ENCODE measurements at places on chromosomes 11 and 22.

DNA sequence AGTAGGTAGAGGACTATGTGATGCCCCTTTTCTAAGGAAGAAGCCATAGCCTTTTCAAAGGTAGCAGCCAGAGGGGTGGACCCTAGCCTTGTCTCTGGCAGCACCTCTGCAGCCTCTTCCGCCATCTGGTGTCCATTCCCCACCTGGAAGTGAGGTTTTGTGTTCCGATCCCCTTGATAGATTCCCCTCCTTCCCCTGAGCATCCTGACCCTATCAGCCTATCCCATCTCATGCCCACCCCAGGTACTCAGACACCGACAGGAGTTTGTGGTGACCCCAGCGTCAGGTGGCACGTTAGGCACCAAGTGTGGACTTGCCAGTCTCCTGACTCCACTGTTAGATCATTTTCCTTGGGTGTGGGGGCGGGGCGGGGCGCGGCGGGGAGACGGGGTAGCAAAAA is 398 bp upstream of the FAM89B start:
- DNase-seq = peak; percentile 44

- DNase-seq = no peak
Observed at GRCh38 chr11:120185706-120186455, 25.0 kb upstream of the OAF start.

DNA sequence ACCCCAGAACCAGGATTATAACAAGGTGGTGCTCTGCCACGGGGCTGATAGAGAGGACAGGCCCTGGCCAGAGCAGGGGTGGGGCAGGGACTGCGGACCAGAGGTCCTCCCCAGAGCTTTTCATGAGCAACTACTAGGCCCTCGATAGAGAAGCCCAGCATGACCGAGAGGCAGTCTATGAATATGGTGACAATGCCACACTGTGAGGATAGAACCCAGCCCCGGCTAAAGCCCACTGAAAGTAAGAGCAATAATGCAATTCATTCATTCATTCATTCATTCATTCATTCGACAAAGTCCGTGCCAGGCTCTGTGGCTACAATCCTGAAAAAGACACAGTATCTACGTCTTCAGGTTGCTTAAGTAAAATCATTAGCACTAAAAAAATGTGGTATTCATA is 35.6 kb upstream of the CD5 start:
- DNase-seq = no peak

DNA sequence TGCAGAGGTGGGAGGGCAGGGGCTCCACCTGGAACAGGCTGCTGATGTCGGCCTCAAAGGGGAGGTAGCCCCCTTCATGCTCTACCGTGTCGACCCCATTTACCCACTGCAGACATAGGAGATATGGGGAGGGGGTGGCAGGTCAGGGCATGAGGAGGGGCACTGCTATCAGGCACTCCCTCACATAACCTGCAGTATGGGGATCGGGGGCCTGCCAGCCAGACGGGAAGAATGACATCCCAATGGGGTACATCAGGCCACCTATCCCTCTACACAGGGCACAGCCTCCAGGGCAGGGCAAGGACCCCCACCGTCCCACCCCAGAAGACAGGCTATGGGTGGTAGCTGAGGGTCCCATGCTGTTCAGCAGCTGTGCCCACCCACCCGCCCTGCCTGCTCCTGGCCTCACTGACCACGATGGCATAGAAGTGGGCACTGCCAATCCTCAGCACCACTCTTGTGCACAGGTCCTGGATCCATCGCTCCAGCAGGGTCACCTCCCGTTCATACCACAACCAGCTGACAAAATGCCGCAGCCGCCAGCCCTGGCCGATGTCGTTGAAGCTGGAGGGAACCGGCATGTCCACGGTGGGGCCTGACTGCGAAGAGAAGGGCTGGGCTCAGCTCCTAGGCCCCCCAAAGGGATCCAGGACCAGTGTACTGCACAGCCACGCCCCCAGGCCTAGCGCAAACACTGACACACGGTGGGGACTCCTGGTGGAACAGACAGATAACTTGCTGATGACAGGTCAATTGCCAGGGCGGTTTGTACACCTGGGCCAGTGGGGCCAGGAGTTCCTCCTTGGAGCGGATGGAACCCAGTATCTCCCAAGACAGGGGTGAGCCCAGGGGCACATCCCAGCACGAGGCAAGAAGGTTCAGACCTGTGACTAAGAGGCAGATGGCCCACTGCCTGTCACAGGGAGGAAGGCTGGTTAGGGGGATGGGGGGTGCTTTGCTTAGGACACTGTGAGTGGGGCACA is 24.1 kb downstream of the RGL4 start:
- no peak for DNase-seq

GRCh38 chr11:45805305-45806071 is 539 bp downstream of the SLC35C1 start:
- DNase-seq = peak; percentile 54

DNA sequence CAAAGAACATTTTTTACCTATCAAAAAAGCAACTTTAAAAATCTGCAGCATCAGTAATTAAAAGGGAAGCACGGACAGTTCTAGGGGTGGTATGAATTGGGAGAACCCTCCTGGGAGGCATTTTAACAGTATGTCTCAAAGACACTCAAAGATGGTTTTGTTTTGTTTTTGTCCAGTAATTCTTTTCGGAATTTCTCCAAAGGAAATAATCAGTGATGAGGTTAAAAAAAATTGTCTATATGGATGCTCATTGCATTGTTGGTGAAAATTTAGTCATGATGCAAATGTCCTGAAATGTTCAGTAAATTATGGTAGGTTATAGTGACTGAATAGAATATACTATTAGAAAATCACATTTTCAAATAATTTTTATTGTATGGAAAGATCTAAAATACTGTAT is 115.1 kb downstream of the ATXN10 start:
- no peak for DNase-seq

DNA sequence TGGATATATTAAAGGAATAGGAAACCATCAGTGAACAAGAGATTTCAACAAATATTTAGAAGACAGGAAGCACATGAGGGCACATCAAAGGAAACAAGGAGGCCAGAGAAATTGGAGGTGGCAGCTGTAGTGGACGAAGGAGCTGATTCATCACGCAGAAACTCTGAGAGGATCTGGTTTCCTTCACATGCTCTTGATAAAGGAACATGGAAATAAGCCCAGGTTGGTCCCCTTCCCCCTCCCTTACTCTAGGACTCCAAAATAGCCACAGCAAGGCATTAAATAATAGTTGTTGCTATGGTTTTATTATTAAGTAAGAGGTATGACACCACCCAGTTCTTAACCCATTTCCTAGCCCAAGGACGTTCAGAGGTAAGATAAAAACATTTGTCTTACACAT is 11.3 kb downstream of the IZUMO1R start:
- no peak for DNase-seq

- DNase-seq = no peak
Observed at GRCh38 chr11:87228820-87229219, 191.1 kb downstream of the TMEM135 start.
